ENCODE measurements at places on chromosomes 16 and 17.

GRCh38 chr16:24037335-24037734 is 201.6 kb downstream of the PRKCB start:
- no peak for DNase-seq

DNA sequence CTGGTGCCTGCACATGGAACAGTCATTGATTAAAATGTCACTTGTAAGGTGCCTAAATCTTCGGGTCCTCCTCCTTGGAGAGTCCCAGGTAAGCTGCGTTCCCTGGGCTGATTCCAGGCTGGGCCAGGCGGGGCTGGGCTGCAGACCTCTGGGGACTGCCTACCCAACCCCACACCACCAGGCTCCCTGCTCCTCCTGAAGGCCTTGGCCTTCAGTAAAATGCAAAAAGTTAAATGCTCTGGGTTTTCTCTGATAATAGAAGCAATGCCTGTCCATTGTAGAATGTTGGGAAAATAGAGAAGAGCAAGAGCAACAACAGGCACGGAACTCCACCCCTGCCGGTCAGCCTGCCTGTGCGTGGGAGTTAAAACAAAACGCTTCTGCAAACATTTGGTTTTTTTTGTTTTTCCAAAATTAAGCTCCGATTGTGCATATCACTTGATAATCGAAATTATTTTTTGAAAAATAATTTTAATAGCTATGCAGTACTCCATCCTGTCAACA is 363.9 kb downstream of the SEC14L1 start:
- no peak for DNase-seq

DNA sequence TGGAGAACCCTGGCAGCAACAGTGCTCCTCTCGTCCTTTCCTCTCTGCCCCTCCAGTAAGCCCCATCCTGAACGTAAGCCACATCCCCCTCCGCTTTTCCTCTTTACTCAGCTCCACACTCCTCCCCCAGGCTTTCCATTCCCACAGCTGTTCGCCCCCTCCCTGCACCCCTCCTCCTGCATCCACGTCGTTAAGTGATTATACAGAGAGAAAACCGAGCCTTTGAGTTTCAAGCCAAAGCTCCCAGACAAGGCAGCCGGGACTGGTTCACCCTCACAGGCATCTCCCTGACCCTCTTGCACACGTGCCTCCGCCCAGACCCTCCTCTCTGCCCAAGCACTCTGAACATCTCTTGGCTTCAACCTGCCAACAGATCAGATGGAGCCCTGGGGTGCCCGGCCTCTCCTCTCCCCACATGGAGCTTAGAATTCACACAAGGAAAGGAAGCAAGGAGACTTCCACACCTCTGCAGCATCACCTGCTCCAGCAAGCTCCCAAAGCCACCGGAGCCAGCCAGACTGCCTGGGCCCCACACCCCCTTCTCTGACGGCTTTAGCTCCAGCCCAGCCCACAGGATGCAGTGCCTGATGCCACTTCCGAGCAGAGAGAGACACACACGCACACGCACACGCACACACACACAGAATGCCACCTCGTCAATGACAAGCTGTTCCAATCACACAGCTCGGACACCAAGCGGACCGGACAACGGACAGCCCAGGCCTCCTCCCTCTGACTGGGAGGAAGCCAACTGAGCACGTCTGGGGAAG is 99.9 kb upstream of the CCL2 start:
- DNase-seq, result no peak

DNA sequence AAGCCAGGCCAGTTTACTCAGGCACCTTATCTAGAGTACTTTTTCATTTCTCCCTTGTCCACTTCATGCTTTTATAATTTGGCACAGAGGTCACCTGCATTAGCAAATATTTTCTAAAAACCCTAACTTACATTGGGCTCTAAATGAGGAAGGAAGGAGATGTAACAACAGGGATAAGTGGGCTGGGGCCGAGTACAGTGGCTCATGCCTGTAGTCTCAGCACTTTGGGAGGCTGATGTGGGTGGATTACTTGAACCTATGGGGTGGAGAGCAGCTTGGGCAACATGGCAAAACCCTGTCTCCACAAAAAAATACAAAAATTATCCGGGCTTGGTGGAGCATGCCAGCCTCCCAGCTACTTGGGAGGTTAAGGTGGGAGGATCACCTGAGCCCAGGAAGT is 55.9 kb downstream of the TMEM100 start:
- no peak for DNase-seq

DNA sequence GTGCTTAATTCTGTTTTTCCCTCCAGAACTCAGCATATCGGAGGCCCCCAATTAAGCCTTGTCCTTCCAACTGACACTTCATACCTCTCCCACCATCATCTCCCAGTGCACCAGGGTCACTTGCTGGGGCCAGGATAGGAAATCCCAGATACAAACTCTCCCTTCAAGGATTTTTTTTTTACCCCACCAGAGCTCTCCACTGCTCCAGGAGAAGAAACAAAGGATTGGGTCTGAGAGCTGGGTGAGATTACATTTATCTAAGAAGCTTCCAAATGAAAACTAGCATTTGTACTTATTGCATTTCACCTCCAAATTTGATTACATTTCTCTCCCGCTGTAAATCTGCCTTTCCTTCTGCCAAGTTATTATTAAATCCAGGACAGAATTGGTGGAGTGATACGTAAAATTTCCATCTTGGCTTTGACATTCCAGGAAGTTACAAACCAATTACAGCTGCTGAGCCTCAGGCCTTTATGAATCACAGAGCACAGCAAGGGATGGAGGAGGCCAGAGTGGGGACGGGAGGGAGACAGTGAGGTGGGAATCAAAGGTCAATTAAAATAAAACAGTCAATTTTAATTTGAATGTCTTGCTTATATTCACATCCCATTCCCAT is 123.5 kb downstream of the USP31 start:
- DNase-seq, result no peak

GRCh38 chr17:77118251-77118928 is 22.4 kb upstream of the SEC14L1 start:
- DNase-seq, result no peak

DNA sequence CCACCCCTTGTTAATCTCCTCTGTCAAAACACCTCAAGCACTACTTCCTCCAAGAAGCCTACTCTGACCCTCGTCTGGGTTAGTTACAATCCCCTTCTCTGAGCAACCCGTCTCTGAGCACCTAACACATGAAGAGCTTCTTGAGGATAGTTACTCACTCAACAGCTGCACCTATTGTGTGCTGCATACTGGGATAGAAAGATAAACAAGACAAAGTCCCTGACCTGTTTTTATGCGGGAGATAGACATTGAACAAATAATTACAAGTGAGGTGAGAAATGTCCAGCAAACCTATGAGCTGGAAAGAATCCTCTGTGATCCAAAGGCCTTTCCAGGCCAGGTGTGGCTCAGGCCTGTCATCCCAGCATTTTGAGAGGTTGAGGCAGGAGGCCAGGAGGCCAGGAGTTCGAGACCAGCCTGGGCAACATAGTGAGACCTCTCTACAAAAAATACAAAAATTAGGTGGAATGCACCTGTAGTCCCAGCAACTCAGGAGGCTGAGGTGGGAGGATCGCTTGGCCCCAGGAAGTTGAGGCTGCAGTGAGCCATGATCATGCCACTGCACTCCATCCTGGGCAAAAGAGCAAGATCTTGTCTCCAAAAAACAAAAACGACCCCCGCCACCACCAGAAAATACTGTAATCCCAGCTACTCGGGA is 5.5 kb upstream of the ZNF771 start:
- no peak for DNase-seq

GRCh38 chr16:81310045-81310644 is 4.6 kb upstream of the GAN start:
- no peak for DNase-seq

GRCh38 chr16:4517812-4518680 is 20.5 kb downstream of the CDIP1 start:
- DNase-seq, result no peak

DNA sequence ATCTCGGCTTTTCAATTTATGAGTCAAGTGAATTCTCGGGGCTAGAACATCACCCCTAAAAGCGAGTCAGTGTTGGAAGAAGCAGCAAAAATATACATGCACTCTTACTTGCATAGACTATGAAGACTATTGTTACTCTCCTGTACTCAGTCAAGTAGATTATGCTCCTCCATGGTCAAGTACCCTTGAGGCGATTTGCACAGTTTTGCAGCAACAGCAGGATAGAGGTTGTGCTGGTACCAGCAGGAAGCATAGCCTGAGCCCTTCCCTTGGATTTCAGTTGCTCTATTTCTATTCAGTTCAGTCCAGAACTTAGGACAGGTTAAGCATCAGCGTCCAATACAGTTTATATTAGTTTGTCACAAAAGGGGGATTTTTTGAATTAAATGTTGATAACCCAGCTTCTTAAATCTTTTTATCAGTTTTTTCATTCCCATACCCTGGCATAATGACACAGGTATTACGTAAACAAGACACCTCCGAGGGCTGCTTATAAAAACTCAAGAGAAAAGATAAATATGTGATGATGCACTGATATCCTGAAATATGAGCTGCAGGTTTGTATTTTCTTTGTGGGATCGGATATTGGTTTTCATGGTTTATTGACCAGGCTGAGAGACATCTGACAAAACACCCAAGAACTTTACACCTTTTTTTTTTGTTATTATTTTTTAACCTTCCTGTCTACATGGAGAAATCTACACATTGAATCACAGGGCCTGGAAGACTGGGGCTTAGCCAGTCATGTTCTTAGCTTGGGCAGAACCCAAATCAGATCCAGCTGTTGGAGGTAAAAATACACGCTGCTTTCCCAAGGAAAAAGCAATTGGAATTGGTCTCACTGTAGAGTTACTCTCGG is 144.1 kb downstream of the PITPNC1 start:
- no peak for DNase-seq

GRCh38 chr16:59198487-59198886 is 464.4 kb upstream of the GOT2 start:
- DNase-seq, result no peak

- no peak for DNase-seq
These were observed 79.8 kb downstream of the ZNF778 start for GRCh38 chr16:89297156-89297874.

GRCh38 chr17:56593646-56594319 is at the start of gene NOG:
Gene NOG (plus strand): TSS chr17:56593699. CDS start chr17:56594224, 525 bp downstream.
- DNase-seq, result peak; percentile 44

- DNase-seq, result no peak
These were observed 191.4 kb downstream of the ZNF423 start for GRCh38 chr16:49664221-49665215.

GRCh38 chr17:82887255-82888164 is 47.7 kb upstream of the ZNF750 start:
- no peak for DNase-seq

DNA sequence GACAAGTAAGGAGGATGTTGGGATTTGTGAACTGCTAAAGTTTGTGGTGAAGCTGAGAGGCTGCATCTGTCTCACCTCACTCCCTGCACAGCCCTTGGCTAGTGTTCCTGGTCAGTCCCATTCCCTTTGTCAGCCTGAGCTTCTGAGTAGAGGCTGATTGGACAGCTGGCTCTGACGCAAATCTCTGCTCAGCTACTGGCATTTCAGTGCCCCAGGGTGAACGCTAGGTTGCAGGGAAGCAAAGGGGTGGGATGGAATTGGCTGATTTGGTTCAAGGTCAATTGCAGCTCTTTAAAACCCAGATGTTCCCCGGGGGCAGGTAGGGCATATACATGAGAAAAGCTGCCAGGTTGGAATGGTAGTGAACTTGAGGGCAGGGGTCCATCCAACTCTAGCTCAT is 23.1 kb upstream of the CNOT1 start:
- DNase-seq, result no peak

GRCh38 chr17:2453866-2454265 is 53.0 kb upstream of the MNT start:
- no peak for DNase-seq

DNA sequence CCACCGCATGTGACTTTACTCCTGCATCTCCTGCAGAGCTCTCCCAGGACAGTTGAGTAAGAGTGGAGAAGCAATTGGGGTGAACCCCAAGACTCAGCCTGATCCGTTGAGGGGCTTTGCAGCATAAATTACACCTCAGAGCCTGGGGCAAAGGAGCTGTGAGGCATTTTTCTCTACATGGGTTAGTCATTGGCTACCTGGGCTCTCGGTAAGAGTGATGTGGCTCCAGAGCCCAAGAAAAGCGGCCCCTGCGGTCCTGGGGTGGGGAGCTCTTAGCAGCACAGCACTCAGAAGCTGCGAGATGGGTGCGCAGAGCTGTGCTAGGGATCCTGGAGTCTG is 40.4 kb upstream of the C16orf78 start:
- DNase-seq, result no peak

DNA sequence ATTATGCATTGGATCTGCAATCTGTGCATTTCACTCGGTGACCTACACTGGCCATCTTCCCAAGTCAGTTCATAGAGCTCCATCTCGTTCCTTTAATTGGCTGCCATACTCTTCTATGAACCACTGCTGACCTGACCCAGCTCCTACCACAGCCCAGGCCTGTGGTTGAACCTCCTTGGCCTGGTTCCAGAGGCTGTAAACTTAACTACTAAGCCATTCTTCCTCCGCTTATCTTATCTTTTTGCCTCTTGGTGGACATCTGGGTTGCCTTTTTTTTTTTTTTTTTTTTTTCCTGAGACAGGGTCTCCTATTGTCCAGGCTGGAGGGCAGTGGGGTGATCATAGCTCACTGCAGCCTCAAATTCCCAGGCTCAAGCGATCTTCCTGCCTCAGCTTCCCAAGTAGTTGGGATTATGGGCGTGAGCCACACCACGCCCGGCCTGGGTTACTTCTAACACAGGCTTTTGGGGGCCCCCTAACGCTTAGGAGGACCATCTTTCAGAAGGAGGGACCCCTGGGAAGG is 18.3 kb downstream of the COQ7 start:
- DNase-seq, result no peak

GRCh38 chr16:49780433-49780832 is 75.5 kb downstream of the ZNF423 start:
- no peak for DNase-seq

DNA sequence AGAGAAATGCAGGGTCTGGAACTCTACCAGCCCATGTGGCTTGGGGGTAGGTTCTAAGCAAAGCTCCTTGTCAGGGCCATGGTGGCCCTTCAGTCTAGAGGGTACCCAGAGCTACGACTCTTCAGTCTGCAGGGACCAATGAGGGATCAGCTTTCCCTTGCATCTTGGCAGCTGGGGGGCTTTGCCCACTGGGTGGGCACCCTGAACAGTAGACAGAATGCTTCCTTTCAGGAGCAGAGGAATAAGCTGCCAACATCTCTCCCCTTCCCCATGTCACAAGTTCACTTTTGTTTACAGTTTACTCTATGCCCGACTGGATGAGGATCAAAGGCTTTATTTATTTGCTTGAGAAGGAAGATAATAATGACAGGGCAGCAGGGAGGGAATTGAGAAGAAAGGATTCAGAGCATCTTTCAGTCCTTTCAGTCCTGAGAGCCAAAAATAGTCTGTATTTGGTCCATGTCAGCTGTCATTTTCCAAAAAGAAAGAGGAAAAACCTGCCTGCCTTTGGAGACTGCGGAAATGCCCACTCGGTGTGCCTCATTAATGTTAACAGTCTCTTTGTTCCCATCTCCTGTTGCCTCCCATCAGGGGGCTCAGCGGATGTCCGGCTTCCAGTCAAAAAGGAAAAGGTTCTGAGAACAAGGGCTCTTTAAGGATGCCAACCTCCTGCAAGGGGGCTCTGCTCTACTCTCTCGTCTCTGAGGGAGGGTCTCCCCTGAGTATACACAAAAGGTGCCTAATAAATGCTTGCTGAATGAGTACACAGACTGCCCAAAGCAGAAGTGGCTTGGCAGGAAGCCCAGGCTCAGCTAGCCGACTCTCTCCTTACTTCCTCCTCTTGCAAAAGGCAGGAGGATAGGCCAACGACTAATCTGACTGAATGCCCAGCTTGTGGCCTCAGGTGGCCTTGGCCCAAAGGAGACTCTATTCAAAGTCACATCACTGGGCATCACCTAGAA is 17.1 kb downstream of the TRAF4 start:
- no peak for DNase-seq

All from GM19239 (cell line).